NCI-H1105 treated with DMSO at 0.1 percent for 48 hours (cell line): ENCODE measurements at places on chromosomes 2 and 18.

DNA sequence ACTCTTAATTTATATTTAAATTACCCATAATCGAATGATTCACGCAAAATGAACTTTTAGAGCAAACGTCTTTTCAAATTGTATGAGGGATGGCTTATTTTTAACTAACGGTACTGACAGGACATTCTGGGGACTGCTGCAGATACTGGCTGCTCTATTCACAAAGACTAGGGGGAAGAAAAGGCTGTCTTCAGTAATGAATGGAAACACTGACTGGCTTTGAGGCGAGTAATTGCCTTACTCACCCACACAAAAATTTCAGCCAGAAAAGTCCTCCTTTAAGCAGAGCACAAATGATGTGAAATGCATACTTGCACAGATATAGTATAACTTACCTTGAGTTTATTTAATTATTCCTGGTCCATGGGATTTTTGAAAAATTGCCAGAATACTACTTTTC lies 852.6 kb downstream of the DPP10 start:
- DNase-seq = no peak

GRCh38 chr2:45496869-45497268 lies 114.2 kb downstream of the SRBD1 start:
- no peak for DNase-seq

DNA sequence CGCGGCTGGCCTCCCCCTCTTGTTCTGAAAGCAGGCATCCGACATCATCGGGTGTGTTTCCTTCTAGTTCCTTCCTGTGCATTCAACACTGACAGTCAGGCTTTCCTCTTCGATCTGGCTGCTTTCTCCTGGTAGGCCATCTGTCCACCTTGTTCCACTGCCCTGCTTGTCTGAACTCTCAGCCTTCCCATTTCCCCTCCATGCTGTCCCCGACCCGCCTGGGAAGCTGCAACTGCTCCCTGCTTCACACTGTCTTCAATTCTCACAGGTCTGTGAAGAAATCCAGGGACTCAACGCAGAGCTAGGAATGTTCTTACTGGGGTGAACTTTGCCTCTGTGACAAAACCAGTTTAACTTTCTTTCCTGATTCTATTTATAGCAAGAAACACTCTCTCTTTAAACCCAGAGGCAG lies 43.0 kb downstream of the KIF3C start:
- no peak for DNase-seq

- DNase-seq = no peak
Observed at GRCh38 chr18:33928231-33928630, 296.5 kb downstream of the NOL4 start.

DNA sequence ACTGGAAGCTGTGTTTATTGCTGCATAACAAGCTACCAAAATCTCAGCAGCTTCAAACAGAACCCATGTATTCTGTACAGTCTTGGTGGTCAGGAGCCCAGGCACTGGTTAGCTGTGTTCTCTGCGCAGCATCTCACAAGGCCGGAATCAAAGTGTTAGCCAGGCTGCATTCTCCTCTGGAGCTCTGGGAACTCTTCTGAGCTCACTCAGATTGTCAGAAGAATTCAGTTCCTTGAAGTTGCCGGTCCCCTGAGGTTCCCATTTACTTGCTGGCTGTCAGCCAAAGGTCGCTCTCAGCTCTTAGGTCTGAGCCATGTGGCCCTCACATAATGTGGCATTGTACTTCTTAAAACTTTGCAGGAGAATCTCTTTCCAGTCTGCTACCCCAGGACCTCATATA lies 123.6 kb upstream of the SMIM21 start:
- no peak for DNase-seq

DNA sequence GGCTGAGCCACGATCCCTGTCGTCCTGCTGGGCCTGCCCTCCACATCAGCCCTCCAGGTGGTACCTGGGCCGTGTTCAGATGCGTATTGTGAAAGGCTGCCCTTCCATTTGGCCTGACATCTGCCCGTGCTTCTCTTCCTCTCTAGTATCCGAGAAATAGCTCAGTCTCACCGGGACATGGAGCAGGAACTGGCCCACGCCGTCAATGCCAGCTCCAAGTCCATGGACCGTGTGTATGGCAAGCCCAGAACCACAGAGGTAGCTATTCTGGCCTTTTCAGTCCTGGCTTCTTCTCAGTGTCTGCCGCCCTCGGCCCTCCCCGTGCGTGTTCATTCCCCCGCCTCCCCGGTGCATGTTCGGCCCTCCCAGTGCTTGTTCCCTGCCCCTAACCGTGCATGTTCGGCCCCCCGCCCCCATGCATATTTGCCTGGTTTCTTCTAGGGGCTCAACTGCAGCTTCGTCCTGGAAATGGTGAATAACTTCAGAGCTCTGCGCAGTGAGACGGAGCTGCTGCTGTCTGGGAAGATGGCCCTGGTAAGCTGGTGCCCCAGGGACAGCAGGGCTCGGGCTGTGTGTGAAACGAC lies 104.3 kb downstream of the USP40 start:
- DNase-seq = no peak

DNA sequence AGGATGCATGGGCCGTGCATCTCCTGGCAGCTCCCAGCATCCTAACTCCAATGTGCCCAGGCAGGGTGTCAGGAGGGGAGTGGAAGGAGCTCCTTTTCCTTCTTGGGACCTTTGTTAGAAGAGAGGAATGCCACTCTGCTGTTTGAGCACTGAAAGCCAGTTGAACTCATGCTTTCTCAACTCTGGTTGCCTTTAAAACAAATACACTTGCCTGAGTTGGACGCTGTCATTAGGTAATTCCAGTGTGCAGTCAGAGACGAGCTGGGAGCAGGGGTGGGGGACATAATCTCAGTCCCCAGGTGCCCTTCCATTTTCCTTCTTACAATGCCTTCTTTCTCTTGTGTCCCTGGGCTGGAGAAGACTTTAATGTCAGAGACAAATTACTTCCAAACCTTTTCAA lies 44.4 kb upstream of the IL1R2 start:
- DNase-seq = no peak

- no peak for DNase-seq
Observed at GRCh38 chr18:6327485-6327884, 87.2 kb downstream of the L3MBTL4 start.

- no peak for DNase-seq
Observed at GRCh38 chr2:200383380-200384110, 77.1 kb downstream of the SPATS2L start.
